ENCODE measurements at places on chromosomes 5 and 9.

- no peak for DNase-seq
Measured at GRCh38 chr9:16509997-16510396, 360.5 kb downstream of the BNC2 start.

- DNase-seq, result no peak
Measured at GRCh38 chr9:131539223-131539923, 6.0 kb upstream of the PRRT1B start.

GRCh38 chr5:141856037-141856790 is 22.0 kb downstream of the PCDH1 start:
- DNase-seq, result no peak

- DNase-seq, result no peak
Measured at GRCh38 chr5:172473427-172473826, 19.1 kb upstream of the SH3PXD2B start.

DNA sequence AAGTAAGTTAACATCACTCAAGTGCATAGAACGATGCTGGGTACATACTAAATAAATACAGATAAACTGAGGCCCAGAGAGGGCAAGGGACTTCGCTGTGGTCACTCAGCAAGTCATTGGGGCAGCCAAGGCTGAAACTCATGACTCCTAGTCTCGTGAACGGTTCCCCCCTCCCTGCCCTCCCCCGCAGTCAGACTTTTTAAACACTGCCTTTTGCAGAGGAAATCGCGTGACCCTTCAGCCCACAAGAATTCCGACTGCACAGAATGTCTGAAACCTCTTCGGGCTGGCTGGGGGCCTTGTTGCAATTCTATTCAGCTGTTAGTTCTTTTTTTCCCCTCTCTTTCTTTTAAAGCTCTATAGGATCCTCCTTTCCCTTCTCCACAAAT is 28.1 kb downstream of the NEK6 start:
- DNase-seq, result no peak

DNA sequence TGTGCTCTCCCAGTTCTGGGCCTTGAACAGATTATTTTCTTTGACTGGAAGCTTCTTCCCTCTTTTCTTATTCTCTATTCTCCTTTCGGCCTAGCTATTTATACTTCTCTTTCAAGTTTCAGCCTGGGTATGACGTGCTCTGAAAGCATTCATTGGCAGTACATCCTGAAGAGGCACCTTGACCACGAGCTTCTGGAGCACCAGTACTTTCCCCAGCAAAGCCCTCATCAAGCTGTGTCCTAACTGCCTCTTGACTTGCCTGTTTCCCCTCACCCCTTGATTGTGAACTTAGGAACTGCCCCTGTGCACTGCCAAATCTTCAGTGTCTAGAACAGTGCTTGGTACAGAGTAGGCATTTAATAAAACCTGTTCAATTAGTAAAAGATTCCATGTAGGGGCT is 154.9 kb downstream of the KCTD16 start:
- DNase-seq, result no peak

- no peak for DNase-seq
Measured at GRCh38 chr5:44983006-44983405, 174.3 kb downstream of the MRPS30 start.

- no peak for DNase-seq
Measured at GRCh38 chr5:172527559-172527958, 73.2 kb upstream of the SH3PXD2B start.

GRCh38 chr9:89256642-89257041 is 54.4 kb upstream of the CKS2 start:
- no peak for DNase-seq

- DNase-seq, result no peak
Measured at GRCh38 chr9:97749928-97750327, 52.8 kb upstream of the XPA start.

DNA sequence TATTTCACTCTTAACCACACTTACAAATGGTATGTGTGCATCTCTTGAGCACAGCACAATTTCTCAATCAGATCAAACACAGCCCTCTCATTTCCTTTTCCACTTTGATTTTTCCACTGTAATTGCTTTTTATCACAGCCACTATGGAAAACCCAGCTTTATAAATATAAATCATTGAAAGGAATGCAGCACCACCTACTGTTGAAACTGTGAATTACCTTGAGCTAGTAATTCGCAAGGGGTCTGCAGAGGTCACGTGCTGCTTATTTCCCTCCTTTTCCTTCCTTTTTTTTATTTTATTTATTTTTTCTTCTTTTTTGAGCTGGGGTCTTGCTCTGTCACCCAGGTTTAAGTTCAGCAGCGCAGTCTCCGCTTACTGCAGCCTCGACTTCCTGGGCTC is 76.9 kb downstream of the CDH6 start:
- DNase-seq, result no peak

GRCh38 chr5:10655972-10656830 is 92.3 kb downstream of the ANKRD33B start:
- DNase-seq, result no peak

DNA sequence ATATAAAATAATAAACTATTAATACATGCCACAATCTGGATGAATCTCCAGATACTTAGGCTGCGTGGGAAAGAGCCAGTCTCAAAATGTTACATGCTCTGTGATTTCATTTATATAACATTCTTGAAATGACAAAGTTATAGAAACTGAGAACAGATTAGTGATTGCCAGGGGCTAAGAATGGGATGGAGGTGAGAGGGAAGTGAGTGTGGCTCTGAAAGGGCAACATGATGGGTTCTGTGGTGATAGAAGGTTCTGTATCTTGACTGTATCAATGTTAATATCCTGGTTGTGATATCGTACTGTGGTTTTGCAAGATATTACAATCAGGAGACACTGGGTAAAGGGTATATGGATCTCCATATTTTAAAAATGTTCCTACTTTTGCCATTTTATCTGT is 50.7 kb downstream of the SPEF2 start:
- DNase-seq, result no peak

DNA sequence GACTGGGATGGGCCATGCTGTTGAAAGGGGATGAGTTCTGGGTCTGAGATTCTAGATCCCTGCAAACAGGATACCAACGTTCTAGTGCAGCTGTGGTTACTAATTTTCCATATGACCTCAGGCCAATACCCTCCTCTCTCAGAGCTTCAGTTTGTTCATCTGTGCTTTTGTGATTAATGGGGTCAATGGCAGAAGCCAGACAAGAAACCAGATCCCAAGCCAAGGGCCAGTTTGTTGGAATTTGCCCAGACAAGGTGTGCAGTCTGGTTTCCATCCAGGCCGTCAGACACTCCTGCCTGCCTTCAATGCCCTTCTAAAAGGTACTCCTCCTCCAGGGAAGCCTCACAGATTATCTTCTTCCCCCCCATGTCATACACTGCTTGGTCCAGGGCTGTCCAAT is 11.4 kb downstream of the MYORG start:
- no peak for DNase-seq

DNA sequence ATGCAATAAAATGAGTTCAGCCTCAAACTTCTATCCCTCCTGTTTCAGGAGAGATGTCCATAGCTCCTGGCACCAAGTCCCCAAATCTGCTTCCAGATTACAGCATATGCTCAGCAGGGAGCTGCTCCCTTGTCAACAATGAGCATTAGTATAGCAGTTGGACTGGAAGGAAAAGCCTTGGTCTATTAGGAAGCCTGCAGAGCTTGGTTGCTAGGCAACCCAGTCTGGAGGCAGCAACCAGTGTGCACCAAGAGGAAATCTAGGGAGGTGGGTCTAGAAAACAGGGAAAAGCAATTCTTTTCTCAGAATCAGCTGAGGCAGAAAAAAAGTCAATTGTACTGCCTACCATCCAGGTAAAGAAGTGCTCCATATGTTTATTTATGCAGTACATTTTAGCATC is 229.5 kb upstream of the NMUR2 start:
- DNase-seq, result peak; percentile 40

DNA sequence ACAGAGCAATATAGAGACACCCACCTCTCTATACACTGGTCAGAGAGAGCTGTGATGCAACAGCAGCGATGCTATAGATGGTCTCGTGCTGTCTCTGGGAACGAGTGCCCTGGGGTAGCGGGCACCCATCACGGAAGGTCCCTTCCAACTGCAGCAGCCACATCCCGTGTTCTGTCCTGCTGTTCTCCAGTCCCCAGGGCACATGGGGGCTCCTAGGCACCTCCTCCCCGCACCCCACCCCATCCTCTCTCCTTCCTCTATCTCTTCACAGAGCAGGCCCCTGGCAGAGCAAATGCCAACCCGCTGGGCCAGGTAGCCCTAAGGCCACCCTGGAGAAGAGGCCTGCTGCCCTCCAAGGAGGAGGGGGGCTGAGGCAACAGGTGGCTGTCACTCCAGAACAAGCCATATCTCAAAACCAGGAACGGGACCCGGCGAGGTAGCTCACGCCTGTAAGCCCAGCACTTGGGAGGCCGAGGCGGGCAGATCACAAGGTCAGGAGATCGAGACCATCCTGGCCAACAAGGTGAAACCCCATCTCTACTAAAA is 8.2 kb downstream of the FIBCD1 start:
- DNase-seq, result no peak

DNA sequence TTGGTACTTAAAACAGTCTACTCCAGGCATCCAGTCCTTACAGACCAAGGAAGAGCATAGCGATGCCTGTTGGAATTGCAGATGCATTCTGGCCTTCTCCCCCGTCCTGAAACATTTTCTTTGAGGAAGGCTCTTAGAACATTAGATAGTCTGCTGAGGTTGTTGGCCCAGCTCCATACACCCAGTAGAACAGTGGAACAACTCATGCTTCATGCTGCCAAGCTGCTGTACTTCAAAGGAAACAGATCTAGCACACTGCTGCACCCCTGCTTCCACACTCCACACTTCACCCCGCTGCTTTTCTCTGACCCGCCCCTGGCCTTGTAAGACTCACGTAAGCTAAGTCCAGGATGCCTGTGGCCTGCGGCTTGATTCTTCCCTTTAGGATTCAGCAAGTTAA is 33.4 kb upstream of the NCS1 start:
- DNase-seq, result no peak

DNA sequence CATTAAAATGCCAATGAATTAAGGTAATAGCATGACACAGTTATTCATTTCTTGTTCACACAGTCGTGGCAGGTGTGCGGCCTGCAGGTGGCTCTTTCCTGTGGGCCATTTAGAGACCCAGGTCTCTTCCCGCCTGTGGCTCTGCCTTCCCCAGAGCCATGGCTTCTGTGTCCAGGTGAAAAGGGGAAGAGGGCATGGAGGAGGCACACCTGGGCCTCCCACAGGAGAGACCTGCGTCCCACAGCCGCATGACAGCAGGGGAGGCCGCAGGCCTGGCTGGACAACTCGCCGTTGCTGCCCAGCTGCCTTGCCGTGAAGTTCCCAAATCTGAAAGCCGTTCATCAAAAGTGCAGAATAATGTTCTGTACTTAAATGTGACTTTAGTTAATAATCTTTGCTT is 14.4 kb upstream of the PLEKHG4B start:
- no peak for DNase-seq

DNA sequence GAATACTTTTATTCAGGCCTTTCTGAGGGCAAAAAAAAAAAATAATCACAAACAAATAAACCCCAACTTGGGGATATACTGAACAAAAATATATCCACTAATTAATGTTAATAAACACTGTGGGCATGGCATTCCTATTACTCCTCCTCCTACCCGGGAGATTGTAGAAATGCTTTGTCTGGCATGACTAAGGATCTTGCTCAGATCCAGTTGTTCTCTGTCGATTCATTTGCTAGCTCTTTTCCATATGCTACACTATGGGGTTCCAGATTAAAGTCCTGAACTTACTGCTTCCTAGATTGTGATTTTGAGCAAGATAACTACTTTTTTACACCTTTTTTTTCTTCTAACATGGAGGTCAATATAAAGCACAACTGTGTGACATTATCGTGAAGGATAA is 102.2 kb upstream of the PRR16 start:
- no peak for DNase-seq

DNA sequence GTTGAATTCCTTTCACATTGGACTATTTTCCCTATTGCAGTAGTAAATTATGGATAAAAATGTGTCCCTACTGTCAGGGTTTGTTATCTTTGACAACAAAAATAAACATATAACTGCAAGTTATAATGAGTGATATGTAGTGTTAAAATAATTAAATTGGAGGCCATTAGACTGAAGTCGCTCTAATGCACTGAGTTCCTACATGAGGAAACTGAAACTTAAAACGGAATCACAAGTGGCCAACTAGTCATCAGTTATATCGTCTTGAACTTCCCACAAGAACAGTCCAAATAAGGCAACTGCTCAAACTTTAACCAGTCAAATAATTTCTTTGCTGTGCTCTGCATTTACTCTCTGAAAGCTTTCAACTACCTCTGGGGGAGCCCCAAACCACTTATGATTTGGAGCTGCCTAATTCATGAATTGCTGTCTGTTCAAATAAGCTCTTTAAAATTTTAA is 2.1 kb upstream of the IFT74 start:
- no peak for DNase-seq

- DNase-seq, result no peak
Measured at GRCh38 chr9:137323531-137324331, 21.7 kb upstream of the NRARP start.

GRCh38 chr9:95004411-95005277 is 278.1 kb downstream of the AOPEP start:
- DNase-seq, result no peak

- no peak for DNase-seq
Measured at GRCh38 chr5:81530919-81531318, 137.0 kb upstream of the ACOT12 start.

DNA sequence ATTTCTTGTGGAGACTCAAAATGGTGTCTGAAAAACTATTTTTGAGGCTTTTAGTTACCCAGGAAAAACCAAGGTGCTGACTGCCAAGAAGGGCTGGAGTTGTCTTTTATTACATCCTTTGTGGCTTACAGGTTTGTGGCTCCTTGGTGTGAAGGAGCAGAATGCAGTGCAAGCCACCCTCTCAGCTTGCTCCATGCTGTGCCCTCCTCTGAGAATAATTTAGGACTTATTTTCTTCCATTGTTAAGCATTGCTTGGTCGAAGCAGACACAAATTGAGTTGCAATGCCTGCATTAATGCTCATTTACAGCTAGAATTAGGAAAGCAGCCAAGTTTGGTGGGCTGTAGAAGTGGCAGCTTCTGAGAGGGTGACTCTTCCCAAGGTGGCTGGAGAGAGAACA is 272.2 kb downstream of the KIF4B start:
- no peak for DNase-seq

GRCh38 chr9:4353236-4353635 is 53.4 kb upstream of the GLIS3 start:
- DNase-seq, result no peak

- DNase-seq, result no peak
Measured at GRCh38 chr5:79756076-79756475, 66.4 kb downstream of the CMYA5 start.
